ENCODE measurements at places on chromosomes 5 and 9.

DNA sequence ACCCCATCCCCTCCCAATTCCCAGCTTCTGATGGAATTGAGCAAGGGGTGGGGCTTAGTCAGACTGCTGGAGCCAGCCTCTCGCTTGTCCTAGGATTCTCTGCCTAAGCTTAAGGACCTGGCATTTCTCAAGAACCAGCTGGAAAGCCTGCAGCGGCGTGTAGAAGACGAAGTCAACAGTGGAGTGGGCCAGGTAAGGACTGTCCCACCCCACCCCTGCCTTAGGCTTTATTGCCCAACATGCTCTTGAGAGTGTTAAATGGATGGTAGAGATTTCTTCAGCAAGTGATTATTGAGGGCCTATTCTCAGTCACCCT, 1.1 kb downstream of the SLC35A4 start:
- DNase-seq: no peak

DNA sequence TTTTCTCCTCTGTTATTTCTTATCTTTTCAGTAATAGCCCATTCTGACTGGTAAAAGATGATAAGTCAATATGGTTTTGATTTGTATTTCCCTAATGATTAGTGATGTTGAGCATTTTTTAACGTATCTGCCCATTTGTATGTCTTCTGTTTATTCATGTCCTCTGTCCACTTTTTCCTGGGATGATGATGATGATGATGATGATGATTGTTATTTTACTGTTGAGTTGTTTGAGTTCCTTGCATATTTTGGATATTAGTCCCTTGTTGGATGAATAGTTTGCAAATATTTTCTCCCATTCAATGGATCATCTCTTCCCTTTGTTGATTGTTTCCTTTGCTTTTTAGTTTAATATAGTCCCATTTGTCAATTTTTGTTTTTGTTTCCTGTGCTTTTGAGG, 27.0 kb downstream of the UTP15 start:
- no peak for DNase-seq

DNA sequence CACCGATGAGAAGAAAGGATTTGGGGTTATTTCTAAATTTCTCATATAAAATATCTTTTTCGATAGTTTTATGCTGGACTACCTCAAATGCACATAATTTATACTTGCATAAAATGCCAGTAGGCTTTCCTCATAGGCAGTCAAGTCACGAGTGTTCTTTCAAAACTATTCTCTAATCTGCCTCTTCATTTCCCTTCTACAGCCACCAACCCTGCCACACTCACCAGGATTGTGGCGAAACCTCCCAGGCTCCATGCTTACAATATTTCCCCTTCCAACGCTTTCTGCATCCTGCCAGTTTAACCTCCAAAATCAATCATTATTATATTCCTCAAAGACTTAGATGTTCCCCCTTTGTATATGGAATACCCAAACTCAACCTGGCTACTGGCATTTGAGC, 65.4 kb downstream of the FRMD3 start:
- DNase-seq: no peak

DNA sequence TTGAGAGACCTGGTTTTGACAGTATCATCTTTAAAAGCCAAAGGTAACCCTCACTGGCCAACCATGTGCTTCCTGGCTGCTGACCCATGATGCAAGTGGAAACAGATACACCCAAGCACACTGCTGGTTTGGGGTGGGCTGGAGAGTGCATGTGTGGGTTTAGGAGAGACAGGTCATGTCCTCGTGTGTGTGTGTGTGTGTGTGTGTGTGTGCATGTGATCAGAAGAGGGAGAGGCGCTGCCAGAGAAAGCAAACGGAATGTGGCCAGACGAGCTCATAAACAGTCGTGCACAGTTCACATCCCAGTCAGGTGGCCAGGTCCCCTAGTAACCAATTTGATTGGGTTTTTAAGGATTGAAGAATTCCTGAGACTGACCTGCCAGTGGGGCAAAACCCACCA, 112.8 kb upstream of the ICE1 start:
- no peak for DNase-seq

DNA sequence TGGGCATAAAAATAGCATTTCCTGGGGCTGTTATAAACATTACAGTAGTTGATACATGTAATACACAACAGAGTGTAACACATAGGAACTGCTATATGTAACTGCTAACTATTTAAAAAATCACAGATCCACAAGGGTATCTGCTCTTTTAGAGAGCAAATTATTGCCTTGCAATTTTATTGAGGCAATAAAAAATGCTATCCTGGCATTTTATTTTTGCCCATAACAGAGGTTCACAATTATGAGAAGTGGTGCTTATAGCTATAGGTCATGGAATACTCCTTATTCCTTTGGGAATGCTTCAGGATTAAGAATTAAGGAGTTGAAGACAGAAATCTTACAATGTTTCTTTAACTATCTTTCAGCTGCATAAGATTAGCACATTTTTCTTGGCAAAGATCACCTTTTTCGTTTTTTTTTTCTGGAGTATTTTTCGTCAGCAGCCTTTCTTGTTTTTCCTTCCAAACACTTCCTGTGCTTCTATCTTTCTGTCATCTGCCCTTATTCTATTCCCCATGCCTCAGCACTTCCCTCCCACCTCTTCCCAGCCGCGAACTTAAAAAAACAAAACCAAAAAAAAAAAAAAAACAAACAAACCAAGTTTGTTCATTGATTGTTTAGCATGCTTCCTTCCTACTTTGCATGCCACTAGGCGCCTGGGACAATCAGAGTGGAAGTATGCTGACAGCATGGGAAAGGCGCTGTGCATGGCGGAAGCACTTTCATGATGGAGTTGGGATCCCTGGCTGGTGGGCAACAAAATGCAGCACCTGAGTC, 264.2 kb downstream of the MAST4 start:
- DNase-seq: no peak

- no peak for DNase-seq
These were observed 339.2 kb downstream of the PRR16 start for GRCh38 chr5:120803282-120803681.

DNA sequence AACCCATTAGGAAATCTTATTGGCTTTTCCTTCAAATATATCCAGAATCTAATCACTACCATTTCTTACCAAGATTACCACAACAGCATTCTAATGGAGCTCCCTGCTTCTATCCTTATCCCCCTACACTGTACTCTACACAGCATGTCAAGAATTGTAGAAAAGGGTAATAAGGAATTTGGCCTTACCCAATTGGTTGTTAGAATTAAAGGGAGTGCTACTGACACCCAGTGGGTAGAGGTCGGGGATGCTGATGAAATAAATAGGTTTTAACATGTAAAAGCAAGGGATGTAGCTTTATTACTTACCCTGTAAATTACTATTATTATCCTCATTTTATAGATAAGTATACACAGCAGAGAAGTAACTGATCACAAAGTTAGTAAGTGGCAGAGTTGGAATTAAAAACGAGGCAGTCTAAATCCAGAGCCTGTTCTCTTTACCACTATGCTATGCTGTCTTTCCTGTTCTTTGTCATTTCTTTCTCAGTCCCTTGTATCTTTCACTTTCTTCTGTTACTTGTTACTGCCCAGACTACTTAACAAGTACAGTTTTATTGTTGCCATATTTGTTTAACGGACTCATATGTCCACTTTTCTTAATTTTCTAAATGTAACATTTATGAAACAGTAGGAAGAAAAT, 10.5 kb downstream of the SLC38A9 start:
- no peak for DNase-seq

DNA sequence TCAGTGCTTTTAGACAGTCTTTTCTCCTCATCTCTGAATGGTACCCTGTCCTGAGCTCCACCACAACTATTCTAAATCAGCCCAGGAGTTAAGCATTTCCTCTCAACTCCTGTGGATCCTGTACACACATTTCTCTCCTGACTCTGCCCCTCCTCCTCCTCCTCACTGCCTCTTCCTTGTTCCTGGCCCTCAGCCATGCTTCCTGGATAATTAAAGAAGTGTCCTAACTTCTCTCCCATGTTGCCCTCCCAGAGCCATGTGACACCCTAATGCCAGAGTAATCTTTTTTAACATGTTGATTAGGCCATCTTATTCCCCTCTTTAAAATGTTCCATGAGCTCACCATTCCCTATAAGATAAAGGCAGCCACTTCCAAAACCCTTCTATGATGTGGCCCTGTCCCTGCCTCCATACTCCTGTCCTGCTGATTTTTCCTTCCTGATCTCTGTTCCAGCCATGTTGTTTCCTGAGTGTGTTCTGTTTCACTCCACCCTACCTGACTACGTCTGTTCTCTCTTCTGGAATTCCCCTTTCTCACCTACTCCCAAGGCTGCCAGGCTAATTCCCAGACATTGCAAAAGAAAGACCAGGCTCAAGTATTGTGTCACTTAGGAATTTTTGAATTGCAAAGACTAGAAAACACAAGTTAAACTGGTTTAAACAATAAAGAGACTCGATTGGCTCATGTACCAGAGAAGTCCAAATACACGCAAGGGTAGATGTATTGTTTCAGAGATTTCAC, 295.2 kb downstream of the MAST4 start:
- DNase-seq: no peak

- peak; percentile 61 for DNase-seq
These were observed 639.0 kb downstream of the CCDC171 start for GRCh38 chr9:16191691-16192402.

DNA sequence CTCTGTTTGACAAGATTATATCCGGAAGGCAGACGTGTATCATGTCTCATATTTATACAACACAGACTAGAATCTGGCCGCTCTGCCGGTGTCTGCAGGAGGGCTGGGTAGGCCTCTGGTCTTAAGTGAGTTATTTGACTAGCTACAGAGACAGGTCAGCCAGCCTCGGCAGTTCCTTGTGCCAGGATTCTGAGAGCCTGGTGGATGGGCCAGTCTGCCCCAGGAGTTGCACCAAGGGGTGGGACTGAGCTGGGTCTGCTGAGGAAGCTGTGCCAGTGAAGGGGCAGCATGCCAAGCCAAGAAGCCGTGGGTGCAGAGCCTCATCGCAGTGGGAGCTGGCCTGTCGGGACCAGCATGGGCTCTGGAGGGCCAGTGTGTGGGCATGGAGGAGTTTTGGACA, 7.1 kb downstream of the SNX18 start:
- DNase-seq: no peak

- no peak for DNase-seq
These were observed 177.6 kb downstream of the MUSK start for GRCh38 chr9:110846215-110846614.

DNA sequence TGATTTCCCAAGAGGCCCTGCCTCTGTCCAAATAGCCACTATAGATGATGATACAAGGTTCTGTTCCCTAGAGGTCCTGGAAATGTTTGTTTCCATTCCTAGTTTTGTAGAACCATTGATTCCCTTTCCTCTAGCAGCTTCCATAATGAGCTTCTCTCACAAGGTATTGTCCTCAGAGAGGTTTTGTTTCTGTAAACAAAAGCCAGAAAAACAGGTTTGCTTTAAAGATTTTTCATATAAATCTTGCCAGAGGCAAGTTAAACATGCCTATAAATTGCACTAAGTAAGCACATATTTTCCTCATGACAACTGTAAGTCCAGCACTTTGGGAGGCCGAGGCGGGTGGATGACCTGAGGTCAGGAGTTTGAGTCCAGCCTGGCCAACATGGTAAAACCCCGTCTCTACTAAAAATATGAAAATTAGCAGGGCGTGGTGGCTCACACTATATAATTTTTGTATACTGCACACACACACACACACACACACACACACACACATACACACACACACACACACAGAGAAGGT, 1787.7 kb downstream of the EFNA5 start:
- no peak for DNase-seq

DNA sequence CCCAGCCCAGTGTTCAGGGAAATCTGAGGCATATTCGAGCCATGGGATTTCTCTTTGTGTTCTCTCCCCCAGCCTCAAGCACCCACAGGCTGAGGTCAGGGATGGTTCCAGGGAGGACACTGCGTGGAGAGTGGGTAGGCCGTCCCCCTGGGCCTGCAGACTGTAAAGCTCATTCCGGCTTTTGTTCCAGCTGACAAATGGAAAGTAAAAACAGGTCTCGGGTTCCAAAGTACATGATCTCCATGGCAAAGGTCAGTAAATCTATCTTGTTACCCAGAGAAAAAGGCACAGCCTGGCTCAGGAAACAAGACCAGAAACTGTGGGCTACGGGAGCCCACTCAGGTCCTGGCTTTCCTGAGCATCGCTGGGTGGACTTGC, 116.2 kb downstream of the ROR2 start:
- DNase-seq: no peak

DNA sequence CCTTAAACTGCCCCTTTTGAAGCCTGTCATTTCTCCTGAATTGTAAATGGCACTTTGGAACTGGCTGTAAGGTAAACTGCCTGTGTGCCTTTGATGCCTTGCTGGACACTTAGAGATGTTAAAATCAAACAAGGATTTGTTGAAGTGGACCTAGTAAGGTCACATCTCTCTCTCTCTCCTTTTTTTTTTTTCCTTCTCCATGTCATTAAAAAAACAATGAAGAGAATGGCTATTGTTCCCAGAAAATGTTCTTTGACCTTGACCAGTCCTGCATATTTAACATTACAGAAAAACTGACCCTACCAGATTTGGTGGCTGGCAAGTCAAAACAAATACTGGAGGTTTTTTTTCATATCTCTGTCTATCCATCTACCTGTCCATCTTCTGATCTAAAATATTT, 2.9 kb upstream of the DAB2 start:
- no peak for DNase-seq

DNA sequence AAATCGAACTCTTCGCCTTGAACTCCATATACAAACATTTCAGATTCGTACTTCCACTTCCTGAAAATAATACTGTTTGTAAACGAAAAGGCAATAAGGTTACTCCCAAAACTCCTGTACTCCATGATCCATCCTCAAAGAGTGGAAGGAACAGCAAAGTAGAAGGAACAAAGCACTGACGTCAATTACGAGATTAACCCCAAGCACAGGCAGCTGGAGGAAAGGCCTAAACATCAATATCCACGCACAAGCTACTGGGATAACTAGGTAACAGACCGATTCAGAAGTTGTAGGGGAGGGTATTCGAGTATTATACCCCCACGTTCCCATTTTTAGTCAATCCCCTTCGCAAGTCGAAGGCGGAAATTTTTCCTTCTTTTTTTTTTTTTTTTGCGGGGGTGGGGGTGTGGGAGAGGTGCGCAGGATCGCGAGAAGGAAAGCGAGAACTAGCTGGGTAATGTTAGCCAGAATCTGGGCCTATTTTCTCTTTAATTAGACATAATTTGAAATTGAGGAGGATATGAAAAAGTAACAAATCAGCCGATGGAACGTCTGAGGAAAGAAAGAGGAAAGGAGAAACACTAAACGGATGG, 909 bp downstream of the AFF4 start:
- DNase-seq: peak; percentile 38

DNA sequence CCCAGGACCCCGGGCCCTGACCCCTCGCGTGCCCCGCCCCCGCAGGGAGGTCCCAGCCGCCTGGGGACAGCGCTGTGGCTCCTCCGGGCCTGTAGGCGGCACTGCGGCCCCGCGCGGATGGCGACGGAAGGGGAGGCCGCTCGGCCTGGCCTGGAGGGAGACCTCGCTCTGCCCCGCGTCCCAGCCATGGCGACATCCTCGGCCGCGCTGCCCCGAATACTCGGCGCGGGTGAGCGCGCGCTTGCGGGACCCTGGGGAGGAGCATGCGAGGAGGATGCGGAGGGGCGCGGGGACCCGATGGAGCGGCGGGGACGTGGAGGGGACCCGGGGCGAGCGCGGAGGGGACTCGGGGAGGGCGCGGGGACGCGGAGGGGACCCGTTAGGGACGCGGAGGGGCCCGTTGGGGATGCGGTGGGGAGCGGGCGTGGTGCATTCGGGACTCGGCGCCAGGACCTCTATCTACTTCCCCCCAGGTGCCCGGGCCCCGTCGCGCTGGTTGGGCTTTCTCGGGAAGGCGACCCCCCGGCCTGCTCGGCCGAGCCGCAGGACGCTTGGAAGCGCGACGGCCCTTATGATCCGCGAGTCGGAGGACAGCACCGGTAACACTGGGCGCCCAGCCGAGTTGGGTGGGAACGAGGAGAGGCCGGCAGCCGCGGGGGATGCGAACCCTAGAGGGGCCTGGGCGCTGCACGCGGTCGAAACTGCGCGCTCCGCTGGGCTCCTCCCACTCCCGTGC, at the start of gene MRPS2:
Gene MRPS2, plus strand, starts transcription at position 158 of the 736 bp plus-strand sequence. Its CDS starts 29 bp downstream, at position 187.
- peak; percentile 95 for DNase-seq
